ENCODE measurements at places on chromosomes 11 and 22.
A peak's percentile ranks its signal among the peaks of the same experiment; 100 is the strongest.

DNA sequence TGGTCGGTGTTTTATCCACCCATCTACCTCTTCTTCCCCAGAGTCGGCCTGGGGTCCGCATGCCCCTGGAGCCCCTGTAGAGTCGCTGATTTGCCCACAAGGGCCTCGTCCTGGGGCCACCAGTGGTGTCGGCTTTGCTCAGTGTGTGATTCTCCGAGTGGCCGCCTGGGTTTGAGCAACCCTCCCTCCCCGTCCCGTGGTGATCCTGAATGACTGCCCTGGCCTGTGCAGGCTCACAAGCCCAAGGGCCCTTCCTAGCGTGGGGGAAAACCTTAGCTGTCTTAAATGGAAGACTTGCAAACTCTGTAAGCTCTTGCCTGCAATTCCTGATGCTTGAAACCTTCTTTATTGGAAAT is 128.3 kb downstream of the OSBP2 start:
- no peak for DNase-seq

GRCh38 chr11:108654994-108655631 is 9.8 kb upstream of the DDX10 start:
- DNase-seq = no peak

DNA sequence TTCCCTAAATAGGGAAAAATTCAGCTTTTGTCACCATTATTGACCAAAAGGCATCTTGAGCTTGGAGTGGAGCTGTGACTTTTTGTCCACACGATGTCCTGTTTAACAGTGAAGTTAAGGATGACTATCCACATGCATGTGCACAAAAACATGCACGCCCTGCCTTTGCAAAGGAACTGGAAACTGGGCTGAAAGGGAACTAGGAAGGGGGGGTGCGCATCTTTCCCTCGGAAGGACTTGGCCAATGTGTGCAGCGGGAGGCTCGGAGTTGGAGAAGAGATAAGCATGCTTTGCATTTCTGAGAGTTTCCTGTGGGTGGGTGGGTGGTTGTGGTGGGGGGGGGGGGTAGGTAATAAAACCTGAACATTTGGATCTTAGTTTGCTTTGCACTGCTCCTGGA is 411 bp upstream of the KIRREL3 start:
- DNase-seq = no peak

- peak; percentile 41 for DNase-seq
These were observed 9.1 kb downstream of the DCPS start for GRCh38 chr11:126312961-126313360.

DNA sequence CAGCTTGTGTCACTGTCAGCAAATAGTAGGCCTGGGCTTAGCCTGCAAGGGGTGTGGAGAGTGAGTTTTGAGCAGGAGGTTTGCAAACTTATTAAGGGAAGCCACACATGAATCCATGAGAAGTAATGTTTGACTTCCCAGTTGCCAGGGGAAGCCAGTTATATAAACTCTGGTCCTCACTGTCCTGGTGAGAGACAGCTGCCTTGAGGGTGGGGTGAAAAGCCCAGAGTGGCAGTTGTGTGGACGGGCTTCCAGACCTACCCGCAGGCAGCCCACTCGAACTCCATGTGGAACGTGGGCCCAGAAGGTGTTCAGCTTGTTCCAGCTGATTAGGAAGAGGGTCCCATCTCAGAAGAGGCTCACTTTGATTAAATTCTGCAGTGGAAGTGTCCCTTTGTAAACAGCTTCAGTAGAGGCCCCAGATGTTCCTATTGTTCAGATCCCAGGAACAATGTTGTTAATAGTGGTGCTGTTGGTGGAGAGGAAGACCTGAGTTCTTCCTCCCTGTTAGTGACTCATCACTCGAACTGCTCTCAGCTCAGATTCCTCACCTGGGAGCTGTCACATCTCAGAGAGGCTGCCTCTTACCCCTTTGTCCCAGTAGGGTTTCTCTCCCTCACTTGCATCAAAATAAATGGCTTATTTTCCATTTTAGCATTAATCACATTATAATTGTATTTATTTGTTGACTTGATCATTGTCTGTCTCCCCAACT is 63.4 kb downstream of the GRAMD1B start:
- DNase-seq = no peak

GRCh38 chr11:121610706-121611105 is 157.9 kb upstream of the SORL1-AS1 start:
- no peak for DNase-seq
